SHP77 treated with DMSO at 0.1 percent for 48 hours (cell line): ENCODE measurements at places on chromosomes 2 and 18.

- peak; percentile 67 for DNase-seq
These were observed 32.5 kb downstream of the SNED1 start for GRCh38 chr2:241030883-241031282.

GRCh38 chr2:103664690-103665089, 902.9 kb downstream of the TMEM182 start:
- DNase-seq: no peak

GRCh38 chr2:233867993-233868532, at the start of gene MSL3B:
MSL3B (minus strand) TSS chr2:233868386.
- no peak for DNase-seq

DNA sequence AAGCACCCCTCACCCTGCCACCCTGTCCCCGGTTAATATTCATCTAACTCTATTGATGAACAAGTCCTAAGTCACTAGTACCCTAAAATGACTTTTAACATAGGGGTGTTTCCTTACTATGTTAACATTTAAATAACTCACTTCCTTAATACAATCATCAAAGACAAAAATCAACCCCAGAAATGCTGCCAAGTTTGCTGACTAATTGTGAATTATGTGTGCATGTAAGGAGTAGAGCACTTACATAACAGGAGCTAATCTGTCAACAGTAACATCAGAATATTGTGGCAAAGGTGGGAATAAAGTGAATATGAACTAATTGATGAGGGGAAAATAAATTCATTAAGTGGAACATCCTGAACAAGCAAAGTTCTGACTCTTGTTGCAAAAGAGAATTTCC, 81.4 kb upstream of the ERBB4 start:
- no peak for DNase-seq

- peak; percentile 8 for DNase-seq
These were observed 58.3 kb downstream of the NFATC1 start for GRCh38 chr18:79453816-79454735.

GRCh38 chr2:146990311-146991054, 854.3 kb upstream of the ACVR2A start:
- DNase-seq: no peak
